Activated CD4-positive, alpha-beta T cell treated with anti-CD3 and anti-CD28 coated beads, Interleukin-2, amount 50 U/mL, for 1 hour (primary cell): ENCODE measurements at places on chromosomes 2 and 18.

DNA sequence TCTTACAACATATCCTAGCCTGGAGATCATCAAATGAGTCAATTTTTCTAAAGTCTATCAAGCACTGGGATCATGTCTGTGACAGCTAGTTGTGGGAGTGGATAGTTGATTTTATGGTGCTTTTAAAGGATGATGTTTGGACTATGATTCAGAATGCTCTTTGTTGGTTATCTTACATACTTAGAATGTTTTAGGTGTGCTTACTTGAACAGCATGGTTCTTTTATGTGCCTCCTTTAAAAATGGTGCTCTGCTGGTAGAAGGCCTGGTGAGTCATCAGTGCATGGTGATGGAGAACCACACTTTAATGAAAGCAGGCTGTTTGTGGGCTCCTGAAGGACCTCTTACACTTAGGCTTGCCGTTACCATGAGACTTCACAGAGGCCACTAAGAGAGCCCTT, 682.7 kb upstream of the FANCL start:
- no peak for DNase-seq

GRCh38 chr18:7754258-7754657, 187.1 kb downstream of the PTPRM start:
- no peak for DNase-seq

- DNase-seq = no peak
Observed at GRCh38 chr2:151197184-151198108, 64.2 kb downstream of the RBM43 start.

GRCh38 chr2:64988420-64989125, 626 bp upstream of the SLC1A4 start:
- DNase-seq = peak; percentile 30
